ENCODE measurements at places on chromosomes 7 and 10.
A peak's percentile ranks its signal among the peaks of the same experiment; 100 is the strongest.

- DNase-seq, result no peak
Measured at GRCh38 chr10:184174-184573, 48.9 kb downstream of the ZMYND11 start.

- no peak for DNase-seq
Measured at GRCh38 chr10:6602700-6603084, 22.6 kb upstream of the PRKCQ start.

DNA sequence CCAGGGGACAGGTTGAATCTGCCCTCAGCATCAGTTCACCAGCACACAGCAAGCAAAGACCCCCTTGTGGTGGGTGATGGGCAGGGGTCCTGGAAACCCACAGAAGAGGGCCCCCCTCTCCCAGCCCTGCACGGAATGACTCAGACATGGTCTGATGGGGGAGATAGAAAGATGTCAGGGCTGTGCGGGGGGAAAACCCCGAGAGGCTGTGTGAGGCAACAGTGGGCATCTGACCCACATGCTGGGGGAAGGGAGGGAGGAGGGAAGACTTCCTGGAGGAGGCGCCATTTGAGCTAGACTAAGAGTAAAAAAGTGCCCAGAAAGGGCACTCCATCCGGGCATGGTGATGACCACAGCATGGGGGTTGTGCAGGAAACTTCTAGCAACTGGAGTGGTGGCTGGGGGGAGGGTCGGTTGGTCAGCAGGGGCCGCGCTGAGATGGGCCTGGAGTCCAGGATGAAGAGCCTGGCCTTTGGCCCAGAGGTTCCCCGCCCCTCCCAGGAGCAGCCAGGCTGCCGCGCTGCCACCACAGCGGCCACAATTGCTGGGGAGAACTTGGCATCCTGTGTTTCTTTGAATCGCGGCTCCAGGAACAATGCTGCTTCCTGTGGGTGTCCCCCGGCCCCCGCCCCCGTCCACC is 2.5 kb downstream of the LFNG start:
- DNase-seq, result peak; percentile 70

GRCh38 chr10:71757399-71757922 is 15.9 kb downstream of the VSIR start:
- no peak for DNase-seq

GRCh38 chr7:122724366-122724765 is 21.6 kb upstream of the RNF148 start:
- no peak for DNase-seq

DNA sequence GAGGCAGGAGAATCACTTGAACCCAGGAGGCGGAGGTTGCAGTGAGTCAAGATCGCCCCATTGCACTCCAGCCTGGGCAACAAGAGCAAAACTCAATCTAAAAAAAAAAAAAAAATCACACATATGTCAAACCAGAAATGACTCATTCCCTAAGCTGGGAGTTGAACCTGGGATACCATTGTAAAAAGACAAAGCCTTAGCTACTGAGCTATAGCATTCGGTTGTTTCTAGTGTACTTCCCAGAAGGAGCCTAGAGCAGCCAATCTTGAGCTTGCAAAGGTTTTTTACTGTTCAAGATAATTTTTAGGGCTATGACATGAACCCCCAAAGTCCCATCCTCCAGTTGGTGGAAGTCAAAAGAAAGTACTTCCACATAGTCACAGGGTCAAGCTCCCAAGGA is 87.9 kb downstream of the ZNF467 start:
- DNase-seq, result no peak

GRCh38 chr7:140683657-140684056 is 10.9 kb downstream of the ADCK2 start:
- DNase-seq, result no peak

DNA sequence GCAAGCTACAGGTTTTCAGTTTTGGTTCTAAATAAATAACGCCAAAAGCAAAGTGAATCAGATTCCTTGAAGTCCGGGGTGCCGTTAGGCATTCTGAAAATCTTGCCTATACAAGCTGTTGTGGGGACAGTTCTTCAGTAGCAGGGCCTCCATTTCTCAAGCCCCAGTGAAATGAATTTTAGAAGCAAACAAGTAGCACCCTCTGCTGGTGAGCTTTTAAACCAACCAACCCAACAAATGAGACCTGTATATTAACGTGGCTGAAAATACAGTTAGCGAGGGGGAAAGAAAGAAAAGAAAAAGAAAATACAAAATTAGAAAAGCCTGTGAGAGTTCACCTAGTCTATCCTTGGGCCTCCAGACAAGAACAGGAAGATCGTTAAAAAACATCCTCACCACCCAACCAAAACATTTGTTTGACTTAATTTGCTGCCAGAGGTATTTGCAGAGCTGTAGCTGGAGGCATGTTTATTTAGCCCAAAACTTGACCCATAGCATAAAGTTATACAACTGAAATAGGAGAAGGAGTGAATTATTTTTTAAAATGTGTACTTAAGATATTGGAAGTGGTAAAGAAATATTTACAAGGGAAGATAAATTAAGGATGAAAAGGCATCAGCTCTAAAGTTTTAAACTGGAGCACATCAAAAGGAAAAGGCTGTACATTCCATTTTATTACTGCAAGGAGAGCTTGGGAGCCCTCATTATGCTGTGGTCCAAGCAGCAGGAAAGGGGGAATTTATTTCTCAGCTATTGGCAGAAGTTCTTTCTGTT is 98.9 kb downstream of the DYNC1I1 start:
- DNase-seq, result no peak

- no peak for DNase-seq
Measured at GRCh38 chr10:102975483-102976379, 57.6 kb downstream of the CNNM2 start.

- no peak for DNase-seq
Measured at GRCh38 chr10:43125881-43126731, 12.1 kb upstream of the CSGALNACT2 start.

- no peak for DNase-seq
Measured at GRCh38 chr7:80187727-80188126, 53.1 kb downstream of the GNAI1 start.

DNA sequence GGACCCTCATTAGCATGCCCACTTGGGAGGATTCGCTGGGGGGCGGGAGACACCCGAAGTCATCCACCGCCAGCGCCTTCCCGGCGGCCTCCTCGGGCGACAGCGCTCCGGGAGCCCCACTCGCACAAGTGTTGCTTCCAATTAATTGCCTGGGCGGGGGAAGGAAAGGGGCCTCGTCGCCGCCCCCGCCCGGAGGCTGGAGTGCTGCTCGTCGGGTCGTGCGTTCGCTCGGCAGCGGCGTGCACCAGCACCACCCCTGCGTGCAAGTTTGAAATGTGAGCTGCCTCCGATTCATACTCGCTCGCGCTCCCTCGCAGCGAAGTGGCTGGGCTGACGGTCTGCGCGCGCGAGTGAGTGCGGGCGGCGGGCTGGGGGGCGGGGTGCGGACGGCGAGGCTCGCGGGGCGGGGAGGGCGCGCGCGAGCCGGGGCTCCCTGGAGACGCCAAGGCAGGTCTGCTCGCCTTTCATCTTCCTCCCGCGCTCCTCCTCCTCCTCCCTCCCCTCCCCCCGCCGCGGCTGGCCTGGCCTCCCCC is 104.6 kb upstream of the PPIF start:
- peak; percentile 69 for DNase-seq

DNA sequence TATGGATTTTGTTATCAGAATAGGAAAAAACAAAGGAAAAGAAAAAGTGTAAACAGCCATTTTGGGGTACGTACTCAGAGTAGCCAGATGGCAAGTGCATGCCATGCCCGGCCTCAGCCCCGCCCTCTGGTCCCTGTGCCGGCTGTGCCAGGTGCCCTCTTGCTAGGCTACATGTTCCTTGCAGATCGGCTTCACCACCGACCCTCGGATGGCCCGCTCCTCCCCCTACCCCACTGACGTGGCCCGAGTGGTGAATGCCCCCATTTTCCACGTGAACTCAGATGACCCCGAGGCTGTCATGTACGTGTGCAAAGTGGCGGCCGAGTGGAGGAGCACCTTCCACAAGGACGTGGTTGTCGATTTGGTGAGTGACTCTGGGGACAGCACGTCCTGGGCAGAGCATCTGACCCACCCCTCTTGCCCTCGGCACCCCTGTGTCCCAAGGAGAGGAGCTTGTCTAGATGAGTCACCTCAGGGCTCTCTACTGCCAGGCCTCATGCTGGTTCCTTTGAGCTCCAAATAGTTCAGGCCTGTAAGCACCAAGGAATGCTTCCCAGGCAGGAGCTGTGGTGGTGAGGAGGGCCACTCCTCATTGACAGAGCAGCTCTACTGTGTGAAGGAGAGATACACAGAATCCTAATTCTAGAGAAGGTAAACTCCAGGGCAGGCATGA is 54.9 kb upstream of the ZMIZ2 start:
- no peak for DNase-seq

Data from activated T-cell treated with anti-CD3 and anti-CD28 coated beads for 48 hours (primary cell).